ENCODE measurements at places on chromosomes 16 and 17.

DNA sequence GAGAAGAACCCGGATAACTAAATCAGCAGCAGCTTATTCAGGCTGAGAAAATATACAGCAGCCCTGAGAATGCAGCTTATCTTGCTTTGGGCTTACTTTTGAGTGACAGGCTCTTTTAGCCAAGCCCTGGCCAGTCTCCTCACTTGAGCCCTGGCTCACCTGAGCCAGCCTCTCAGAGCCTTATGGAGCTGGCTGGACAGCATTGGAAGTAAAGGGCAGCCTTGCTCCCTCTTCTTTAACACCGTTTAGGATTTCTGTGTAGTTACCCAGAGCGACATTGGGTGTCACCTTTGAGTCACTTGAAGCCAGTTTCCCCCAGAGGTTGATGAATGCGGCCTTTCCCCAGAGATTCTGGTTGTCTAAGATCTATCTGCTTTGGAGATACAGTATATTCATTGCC, 7.7 kb upstream of the NPIPB2 start:
- DNase-seq = peak; percentile 24

DNA sequence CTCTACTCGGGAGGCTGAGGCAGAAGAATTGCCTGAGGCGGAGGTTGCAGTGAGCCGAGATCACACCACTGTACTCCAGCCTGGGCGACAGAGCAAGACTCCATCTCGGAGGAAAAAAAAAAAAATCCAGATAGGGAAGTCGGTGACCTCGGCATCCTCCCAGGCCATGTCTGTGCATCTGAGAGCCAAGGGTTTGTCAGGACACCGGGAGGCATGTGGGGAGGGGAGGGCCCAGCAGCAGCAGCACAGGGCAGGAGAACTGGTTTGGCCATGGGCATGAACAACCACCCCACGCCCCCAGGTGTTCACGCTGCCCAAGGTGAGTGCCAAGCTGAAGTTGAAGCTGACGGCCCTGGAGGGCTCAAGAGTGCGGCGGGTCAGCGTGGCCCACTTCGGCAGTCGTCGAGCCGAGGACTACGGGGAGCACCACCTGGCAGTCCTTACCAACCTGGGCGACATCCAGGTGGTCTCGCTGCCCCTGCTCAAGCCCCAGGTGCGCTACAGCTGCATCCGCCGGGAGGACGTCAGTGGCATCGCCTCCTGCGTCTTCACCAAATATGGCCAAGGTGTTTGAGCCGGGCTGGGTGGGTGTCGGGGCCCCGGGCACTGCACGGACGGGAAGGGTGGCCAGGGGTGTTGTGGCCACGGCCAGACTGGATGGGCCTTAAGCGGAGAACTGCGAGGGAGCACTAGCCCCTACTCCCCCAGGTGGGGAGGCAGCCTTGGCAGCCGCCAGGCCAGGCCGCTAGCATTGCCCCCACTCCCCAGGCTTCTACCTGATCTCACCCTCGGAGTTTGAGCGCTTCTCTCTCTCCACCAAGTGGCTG, 14.7 kb upstream of the MYO15B start:
- DNase-seq = no peak

DNA sequence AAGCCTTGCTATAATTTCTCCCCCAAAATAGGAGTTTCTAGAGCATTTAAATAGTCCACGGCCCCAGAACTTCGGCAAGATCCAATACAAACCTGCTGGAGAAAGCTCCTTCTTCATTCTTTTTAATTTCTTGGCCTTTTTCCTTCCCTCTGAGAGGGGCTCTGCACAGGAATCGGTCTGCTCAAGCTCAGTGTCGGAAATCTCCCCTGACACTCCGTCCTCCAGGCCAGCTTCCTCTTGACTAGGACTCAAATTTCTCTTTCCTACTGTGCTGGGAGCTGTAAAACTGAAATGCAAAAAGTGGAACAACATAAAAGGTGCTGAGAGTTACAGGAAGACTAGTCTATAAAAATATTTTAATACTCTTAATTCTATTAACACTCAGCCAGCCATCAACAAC, 183.3 kb downstream of the PARN start:
- no peak for DNase-seq

GRCh38 chr16:14501331-14502255, 128.5 kb downstream of the PARN start:
- peak; percentile 82 for DNase-seq

DNA sequence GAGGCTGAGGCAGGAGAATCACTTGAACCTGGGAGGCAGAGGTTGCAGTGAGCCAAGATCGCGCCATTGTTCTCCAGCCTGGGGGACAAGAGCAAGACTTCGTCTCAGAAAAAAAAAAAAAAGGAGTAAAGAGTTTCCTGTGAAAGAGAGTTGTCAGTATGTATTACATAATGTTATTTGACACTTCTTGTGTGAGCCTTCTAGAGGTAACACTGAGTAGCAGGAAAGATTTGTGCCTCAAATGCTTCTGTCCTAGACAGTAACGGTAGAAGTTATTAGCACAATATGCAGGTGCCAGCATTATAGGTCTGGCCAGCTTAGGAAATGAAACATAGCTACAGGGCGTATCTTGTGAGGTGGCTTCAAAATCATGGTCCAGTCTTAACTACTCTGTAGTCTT, 6.2 kb downstream of the RPS6KB1 start:
- DNase-seq = no peak

DNA sequence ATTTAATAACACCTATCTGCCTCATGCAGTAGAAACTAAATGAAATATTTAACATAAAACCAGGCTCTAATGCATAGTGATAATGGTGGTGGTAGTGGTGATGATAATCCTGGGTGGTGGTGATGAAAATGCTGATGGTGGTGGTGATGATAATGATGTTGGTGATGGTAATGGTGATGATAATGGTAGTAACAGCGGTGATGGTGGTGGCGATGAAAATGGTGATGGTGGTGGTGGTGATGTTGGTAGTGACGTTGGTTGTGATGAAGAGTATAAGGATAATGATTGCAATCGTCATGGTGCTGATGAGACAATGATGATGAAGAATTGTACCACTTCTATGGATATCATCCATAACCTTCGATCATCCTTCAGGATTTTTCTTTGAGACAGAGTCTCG, 173.7 kb upstream of the CDH11 start:
- no peak for DNase-seq

DNA sequence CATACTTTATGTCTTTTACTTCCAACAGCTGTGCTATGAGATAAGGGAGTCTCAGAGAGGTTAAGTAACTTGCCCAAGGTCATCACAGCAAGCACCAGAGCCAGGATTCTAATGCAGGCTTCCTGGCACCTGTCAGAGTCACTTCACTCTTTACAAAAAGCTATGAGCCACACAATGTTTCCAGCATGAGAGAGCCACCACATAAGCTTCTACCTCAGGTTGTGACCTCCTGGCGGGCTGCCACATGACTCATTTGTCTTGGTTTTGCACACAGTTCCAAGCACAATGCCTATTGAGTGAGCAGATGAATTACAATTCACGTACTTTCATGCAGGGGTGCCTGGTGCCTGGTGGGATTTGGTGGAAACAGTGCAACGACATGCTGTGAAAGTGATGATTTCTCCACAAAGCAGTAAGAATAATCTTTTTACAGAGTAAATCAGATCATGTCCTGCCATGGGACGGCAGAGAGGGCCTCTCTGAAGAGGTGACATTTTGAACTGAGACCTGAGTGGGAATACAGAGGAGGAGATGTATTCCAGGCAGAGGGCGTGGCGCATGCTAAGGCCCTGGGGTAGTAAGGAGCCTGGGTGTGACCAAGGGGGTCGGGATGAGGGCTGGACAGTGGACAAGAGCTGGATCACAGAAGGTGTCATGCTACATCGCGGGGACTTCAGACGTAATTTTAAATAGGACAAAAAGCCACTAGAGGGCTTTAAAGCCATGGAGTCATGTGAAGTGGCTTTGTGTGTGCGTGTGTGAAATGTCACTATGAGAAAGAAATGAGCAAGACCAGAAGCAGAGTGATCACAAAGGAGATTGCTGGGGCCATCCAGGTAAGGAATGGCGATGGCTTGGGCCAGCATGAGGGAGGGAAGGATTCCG, 53.4 kb downstream of the CACNG3 start:
- DNase-seq = no peak

- DNase-seq = no peak
Observed at GRCh38 chr16:56630134-56630533, 2.3 kb upstream of the MT1M start.

DNA sequence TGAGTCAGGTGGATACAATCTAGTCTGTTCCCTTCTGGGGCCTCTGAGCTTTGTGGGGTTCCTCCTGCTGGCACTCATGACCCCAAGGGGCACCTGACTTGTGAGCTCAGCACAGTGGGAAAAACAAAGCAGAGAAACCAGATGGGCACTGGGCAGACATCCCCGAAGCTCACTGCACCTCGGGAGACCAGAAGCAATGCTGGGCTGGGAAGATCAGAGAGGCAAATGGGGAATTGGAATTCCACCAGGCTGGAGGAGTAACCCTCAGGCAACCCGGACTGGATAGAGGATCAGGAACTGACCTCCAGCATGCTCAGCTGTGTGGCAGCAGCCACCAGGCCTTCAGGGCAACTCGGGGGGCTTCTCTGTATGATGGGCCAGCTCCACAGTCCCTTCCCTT, 50.3 kb downstream of the ABCC12 start:
- DNase-seq = no peak

GRCh38 chr17:7586673-7587419, 3.0 kb downstream of the SOX15 start:
- no peak for DNase-seq

DNA sequence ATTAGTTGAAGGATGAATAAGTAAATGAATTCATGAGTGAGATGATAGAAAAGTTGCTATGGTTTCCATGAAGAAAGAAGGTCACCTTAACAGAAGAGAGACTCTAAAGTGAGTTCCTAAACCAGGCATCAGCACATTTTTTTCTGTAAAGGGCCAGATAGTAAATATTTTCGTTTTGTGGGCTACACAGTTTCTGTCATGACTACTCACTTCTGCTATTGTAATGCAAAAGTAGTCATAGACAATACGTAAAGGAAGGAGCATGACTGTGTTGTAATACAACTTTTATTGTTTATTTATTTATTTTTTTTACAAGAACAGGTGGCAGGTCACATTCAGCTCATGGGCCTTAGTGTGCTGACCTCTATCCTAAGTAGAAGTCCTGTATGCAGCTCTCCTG, 426.1 kb upstream of the DYNLRB2 start:
- no peak for DNase-seq

GRCh38 chr16:19223235-19224170, 55.5 kb downstream of the SYT17 start:
- DNase-seq = no peak

GRCh38 chr17:79800325-79801155, 3.7 kb upstream of the CBX8 start:
- no peak for DNase-seq

DNA sequence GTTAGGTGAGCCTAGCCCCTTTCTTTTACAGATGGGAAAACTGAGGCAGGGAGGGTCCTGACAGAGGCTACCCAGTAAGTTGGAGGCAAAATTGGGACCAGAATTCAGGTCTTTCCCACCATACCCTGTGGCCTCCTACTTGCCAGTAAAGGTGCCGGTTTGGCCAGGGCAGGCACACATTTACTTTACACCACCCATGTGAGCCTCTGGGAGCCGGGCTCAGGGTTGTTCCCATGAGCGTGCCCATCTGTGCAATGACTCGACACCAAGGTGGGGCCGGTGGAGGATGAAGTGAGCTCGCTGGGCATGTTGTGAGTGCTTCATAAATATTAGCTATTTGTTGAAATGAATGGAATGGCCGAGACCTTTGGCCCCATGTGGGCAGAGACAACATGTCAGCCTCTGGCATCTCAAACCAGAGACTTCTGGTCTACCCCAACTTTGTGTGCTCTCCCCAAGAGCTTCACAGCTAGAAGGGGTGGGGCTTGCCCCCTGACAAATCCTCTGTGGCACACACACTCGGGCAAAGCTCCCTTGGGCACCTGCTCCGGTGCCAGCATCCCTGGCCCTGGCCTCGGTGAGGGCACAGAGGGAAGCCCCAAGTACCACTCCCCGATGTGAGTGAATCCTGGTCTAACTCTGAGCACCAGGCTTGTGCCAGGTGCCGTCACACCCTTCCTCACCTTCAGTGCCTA, 60.1 kb downstream of the SRCIN1 start:
- DNase-seq = no peak

DNA sequence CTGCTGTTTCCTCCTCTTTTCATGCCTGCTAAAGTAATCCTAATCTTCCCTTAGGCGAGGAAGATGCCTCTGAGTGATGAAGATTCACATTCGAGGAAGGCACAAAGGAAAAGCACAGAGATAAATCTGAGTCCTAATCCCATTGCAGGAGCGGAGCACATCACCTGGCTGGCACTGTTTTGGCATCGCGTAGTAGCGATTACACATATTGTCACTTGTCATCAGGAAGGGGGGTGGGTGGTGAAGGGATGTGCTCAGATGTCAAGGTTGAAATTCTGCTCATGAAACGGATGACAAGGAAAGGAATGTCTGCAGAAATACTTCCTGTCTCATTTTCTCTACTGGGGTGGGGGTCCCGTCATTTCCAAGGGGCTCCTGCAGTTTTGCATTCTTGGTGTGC, 363.1 kb upstream of the EEF2KMT start:
- DNase-seq = no peak

GRCh38 chr16:53537626-53538025, 34.6 kb upstream of the AKTIP start:
- no peak for DNase-seq

DNA sequence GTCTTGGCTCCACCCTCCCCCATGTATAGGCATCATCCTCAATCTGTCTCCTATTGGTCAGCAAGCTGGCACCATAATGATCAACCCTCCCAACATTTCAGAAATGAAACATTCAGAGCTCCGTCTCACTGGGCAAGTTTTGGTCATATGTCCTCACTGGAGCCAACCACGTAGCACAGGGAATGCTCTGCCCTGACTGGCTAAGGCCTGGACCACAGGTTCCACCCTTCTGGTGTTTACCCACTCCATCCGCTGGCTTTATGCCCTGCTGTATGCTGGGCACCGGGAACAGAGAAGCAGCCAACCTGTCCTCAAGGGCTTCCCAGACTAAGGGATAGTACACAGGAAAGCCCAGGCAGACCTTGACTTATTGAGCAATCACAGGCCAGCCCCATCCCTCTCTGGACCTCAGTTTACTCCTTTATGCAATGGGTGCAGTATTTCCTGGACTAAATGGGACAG, 20.5 kb downstream of the MYO15A start:
- DNase-seq = no peak

- DNase-seq = no peak
Observed at GRCh38 chr16:27967169-27967568, 96.3 kb downstream of the GSG1L start.

- peak; percentile 23 for DNase-seq
Observed at GRCh38 chr17:20908313-20909267, 134.2 kb downstream of the USP22 start.

DNA sequence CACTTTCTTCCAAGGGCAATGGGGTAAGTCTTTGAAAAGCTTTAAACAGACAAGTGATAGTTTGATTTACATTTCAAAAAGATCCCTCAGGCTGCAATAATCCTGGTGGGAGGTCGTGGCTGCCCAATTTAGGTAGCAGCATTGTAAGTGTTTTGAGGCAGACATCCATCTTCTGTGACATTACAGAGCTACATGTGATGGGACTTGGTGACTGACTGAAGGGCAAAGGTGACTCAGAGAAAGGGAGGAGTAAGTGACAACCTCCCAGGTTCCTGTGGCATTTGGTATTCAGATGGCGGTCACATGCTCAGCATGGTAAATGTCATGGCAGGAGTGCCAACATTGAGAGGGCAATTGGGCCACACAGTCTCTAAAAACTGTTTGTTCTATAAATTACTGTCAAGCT, 26.5 kb downstream of the STAT3 start:
- no peak for DNase-seq

Measured in T1000 (cell line).